ENCODE measurements at places on chromosomes 4 and X.

DNA sequence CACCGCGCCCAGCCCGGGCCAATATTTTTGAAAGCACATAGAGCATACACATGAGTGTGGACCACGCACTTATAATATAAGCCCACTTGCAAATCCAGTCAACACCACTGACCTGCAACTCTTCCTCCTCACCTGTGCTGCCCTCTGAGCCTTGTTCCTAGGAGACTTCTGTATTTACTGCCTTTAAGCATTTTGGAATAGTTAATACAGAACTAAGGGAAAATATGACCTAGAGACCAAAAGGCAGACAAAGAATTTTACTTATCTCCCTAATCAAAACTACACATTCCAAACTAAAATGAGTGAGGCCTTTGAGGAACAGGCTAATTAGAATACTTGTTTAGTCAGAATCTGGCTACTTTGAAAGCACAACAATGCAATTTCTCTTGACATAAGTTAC lies 89.1 kb downstream of the RELL1 start:
- no peak for DNase-seq

DNA sequence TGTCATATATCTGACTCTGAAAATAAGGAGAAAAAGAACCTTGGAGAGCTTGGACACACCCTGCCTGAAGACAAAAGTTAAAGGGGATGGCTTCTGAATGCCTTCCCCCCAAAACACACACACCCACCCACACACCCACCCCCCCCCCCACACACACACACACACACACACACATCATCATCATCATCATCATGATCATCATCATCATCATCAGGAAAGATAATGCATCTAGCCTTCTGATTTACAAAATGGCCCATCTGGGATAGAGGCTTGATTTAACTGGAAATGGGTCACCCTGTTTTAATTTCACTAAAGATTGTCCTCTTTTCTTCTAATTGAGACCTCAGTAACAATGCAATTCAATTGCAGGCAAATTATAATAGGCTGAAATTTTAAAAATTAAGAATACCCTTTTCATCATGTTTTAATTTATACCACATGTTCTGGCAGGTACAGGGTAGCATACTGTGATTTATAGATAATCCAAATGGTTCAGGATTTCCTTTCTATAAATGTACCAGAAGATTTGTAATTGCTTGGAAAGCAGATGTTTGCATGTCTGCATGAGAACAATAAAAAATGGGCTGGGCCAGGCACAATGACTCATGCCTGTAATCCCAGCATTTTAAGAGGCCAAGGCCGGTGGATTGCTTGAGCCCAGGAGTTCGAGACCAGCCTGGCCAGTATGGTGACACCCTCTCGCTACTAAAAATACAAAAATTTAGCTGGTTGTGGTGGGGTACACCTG lies 56.5 kb downstream of the TRIM2 start:
- no peak for DNase-seq

- no peak for DNase-seq
These were observed 1.3 kb downstream of the TMEM47 start for GRCh38 chrX:34655501-34656455.

- no peak for DNase-seq
These were observed 21.2 kb upstream of the TAB3 start for GRCh38 chrX:30910124-30910860.

- peak; percentile 20 for DNase-seq
These were observed 32.6 kb downstream of the DOCK11 start for GRCh38 chrX:118528071-118528737.

- no peak for DNase-seq
These were observed 253.3 kb downstream of the CENPC start for GRCh38 chr4:67292045-67292444.

DNA sequence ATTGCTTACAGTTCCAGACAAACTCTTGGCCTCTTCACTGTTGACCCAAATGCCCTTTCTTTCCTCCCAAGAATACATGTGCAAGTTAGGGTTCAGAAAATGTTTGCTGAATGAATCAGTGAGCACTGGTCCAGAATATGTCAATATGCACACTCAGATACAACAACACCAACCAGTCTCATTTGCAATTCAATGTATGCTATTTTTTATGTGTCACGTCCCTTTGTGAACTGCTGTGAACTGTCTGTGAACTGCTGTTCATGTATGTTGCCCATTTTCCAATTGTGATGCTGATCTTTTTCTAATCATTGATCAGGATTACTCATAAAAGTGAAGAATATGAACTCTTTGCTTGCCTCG lies 17.8 kb downstream of the GAB3 start:
- no peak for DNase-seq

GRCh38 chrX:10875995-10876394 lies 235.1 kb upstream of the HCCS start:
- DNase-seq: no peak

DNA sequence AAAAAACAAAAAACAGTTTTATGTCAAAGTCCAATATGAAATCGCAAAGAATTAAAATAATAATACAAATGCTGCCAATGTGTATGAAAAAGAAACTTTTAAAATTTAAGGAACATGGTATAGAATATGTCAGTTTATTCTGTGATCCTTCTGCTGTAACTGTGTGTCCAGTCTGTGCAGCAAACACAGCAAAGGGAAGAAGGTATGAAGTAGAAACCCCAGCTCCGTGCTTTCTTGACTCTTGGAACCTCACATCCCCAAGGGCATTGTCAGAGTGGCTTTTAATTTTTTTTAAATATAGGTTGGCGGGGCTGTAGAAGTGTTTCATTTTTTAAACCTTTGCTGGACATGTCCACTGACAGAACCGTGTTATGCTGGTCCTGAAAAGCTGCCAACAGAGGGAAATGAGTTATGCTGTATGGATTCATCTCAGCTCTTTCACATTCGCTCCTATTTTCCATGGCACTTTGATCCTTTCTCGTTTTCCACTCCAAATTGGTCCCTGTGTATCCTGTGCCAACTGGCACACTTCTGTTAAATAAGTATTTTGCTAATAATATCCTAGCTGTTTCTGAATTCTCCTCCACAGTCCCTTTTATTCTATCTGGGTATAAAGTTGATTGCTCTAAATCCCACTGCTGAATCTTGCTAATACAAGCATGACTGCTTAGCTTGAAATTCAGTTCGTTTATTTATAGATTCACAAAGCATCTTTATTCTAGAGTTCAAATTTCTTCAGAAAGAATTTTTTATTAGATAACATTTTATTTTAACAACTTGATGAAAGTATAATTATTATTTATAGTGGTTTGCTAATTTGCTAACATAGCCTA lies 127.0 kb upstream of the DDIT4L start:
- DNase-seq: no peak

DNA sequence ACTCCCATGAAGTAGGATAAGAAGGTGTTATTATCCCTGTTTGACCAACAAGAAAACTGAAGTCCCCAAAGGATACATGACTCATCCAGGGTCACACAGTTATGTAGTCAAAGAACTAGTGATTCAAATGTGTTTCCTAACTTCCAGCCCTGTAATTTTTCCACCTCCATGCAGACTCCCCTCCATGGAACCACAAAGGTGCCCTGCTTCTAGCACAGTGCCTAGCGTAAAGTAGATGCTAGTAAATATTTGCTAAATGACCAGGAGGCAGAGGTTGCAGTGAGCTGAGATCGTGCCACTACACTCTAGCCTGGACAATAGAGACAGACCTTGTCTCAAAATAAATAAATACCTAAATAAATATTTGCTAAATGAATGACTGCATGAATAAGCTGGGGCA lies 55.8 kb downstream of the FRMPD3 start:
- DNase-seq: no peak

Measured in activated T-helper 1 cell treated with Interleukin-2 at 50 U/mL for 16 hours (primary cell).